ENCODE measurements at places on chromosomes 13 and 19. TPM values are rescaled to one million over a fixed set of nuclear protein-coding genes. Genes with fewer than 3 reads are reported as not detected.

Gene PGLYRP1
- not detected for total RNA-seq

Gene TTC9B
- total RNA-seq, result not detected

Gene NCAN
- total RNA-seq, result not detected

GRCh38 chr13:104625201-104625600 is 1559.0 kb upstream of the SLC10A2 start:
- no peak for DNase-seq

- DNase-seq, result no peak
These were observed 933 bp upstream of the UQCR11 start for GRCh38 chr19:1606138-1606651.
